ENCODE measurements at places on chromosomes 2 and 18.

DNA sequence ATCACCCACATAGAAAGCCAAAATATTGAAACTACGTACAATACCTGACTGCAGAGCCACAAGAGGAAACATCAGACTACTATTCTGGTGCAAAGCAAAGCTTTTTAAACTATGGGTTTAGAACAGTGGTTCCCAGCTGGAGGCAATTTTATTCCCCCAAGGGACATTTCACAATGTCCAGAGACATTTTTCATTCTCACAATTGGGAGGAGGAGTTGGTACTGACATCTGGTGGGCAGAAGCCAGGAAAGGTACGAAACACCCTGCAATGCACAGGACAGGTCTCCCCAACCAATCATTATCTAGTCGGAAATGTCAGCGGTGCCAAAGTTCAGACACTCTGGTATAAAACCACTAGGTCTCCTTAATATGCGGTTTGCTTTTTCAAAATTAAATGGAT is 88.4 kb upstream of the ARL5A start:
- DNase-seq, result no peak

DNA sequence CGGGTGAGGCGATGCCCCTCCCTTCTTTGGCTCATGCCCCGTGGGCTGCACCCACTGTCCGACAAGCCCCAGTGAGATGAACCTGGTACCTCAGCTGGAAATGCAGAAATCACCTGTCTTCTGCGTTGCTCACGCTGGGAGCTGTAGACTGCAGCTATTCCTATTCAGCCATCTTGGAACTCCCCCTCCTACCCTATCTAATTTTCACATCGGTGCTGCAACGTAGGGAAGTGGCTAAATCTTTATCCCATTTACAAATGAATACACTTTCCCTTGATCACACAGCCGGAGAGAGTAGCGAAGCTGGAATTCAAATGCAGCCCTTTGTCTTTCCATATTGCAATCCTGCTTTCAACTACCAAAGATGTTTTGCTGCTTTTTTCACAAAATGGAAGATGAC is 1.4 kb upstream of the TMEM247 start:
- no peak for DNase-seq

GRCh38 chr18:20971886-20972267 is 139.7 kb downstream of the ROCK1 start:
- no peak for DNase-seq

- DNase-seq, result no peak
Observed at GRCh38 chr2:233153146-233153798, 93.1 kb downstream of the INPP5D start.

DNA sequence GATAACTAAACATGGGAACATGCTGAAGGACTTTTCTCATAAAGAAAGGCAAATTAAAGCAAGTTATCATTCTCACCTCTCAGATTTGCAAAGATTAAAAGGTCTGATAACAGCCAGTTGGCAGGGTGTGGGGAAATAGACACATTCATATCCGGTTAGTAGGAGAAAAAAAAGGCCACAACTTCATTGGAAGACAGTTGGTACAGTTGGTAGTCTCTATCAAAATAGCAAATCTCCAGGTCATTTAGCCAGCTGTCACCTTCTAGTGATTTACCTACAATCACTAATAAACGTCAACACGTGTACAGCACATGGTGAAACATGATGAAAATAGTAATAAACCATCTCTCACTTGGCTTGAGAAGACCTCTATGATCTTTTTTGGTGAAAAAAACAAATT is 16.6 kb downstream of the INPP5D start:
- no peak for DNase-seq

- no peak for DNase-seq
Observed at GRCh38 chr2:7837237-7837760, 844.6 kb upstream of the ID2 start.

- no peak for DNase-seq
Observed at GRCh38 chr2:108553209-108553919, 19.1 kb downstream of the LIMS1 start.

DNA sequence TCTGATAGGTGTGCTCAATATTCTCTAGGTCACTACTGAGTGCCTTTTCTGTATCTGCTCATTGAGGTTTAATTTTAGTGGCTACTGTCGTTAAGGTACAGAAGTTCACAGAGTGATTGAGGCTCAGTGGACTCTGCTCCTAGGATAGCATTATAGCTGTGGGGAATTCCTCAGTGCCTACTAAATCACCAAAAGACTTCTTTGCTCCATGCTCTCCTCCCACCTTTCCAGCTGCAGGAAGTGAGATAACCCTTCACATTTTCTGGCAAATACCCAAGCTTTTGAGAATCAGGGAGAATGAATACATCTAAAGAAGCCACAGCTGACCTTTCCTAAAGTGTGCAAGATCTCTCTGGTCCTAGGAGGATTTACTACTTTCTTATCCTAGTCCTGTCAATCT is 95.2 kb upstream of the FSIP2 start:
- no peak for DNase-seq

DNA sequence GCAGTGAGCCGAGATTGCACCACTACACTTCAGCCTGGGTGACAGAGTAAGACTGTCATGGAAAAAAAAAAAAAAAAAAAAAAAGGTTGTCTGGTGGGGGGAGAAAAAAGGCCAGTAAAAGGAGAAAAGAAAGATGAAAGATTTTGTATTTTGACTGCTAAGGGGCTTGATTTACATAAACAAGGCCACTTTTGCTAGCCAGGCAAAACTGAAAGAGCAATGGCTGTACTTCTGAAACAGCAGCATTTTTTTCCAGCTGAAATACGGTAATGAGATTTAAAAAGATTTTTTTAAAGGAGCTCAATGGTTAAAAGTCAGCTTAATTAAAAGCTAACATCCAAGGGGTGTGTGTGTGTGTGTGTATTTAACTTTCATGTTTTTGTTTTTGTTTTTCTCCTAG is 11.3 kb upstream of the OXER1 start:
- no peak for DNase-seq

GRCh38 chr18:48932822-48933510 is 17.8 kb downstream of the SMAD7 start:
- no peak for DNase-seq

DNA sequence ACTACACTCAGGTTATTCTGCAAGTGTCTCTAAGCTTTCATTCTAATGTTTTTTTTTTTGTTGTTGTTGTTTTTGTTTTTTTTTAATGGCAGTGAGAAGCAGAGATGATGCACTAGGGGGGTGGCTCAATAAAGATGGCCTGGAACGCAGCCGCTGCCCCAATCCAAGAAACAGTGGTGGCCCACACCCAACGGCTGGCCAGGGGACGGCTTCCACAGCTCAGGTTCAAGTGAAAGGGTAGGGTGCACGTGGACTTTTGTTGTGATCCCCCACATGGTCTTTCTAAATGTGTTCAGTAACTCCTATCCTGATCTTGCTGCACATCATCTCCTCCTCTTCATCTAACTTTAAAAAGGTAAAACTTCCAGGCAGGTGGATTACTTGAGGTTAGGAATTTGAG is 190.1 kb downstream of the NDUFA10 start:
- no peak for DNase-seq

GRCh38 chr18:39845631-39846030 is 2109.4 kb upstream of the PIK3C3 start:
- DNase-seq, result no peak

- DNase-seq, result no peak
Observed at GRCh38 chr2:84805250-84805958, 75.5 kb downstream of the TRABD2A start.

- no peak for DNase-seq
Observed at GRCh38 chr18:70382017-70382416, 93.2 kb downstream of the SOCS6 start.

DNA sequence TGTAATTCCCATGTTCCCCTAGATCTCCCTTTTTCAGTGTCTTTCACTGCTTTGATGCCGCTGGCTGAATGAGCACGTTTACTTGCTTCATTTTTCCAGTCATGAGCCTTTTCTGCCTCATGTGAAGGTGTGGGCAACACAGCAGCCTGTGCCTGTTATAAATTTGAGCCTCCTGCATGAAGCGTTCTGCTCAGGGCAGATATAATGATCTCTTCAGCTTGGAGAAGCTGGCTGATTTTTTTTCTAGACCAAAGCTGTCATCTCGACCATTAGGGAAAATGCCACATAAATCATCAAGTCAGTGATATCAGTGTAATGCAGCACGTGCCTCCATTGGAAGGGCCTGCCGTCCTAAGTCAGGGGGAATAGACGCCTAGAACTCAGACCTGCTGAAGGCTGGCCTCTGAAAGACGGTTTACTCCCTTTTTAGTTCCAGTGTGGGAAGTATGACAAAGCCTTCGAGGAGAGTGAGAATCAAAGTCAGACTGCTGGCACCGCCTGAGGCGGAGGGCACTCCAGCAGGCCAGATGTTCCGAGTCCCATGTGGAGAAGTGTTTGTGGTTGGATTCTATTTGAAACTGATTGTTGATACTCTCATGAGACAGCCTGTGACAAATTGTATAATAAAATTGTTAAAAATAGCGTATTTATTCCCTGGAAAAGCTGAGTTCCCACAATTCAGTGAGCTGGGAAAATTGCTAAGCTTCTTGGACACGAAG is 196.5 kb downstream of the MYO1B start:
- DNase-seq, result no peak
